ENCODE measurements at places on chromosomes 7 and 10.

DNA sequence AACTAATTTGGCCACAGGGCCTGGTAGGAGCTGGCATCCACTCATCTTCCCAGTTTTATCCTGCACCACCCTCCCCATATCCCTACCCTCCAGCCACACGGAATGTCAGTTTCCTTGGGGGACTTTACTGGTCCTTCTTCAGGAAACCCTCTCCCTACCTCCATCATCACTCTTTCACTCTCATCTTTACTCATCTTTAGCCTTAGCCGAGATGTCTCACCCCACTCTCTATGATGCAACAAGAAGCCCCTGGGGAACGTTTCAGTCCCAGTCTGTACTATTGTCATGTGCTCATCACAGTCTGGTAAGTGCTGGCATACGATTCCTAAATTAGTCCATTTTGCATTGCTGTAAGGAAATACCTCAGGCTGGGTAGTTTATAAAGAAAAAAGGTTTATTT lies 34.9 kb upstream of the TMEM248 start:
- no peak for DNase-seq

- no peak for DNase-seq
Measured at GRCh38 chr10:101797403-101798059, 14.3 kb upstream of the NPM3 start.

GRCh38 chr7:79471283-79471682 lies 17.8 kb upstream of the MAGI2 start:
- no peak for DNase-seq

DNA sequence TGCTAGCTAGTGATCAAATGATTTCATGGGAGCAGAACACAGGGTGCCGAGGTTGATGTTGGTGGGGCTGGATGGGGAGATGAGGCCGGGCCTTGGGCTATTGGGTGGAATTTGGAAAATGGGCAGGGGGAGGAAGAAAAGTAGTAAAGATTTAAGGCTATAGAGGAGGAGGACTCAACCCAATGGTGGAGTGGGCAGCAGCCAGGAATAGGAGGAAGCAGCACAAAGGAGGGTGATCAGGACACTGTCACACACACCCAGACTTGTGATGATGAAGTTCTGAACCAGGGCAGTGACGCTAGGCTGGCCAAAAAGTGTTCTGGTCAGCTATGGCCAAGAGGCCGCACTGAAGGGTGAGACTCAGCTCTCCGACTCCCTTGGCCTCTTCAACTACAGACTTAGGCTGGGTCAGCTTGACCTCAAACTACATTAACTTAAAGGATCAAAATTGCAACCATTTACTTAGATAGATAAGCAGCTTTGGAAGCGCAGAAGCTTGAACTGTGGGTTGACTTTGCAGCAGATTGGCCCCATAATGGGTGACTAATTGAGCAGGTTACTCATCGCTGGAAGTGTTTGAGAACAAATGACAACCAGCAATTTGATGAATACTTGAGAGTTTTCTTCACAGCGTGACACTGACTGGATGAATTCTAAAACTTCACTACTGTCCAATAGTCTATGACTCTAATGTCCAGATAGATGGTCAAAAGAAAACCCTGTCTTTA lies 29.4 kb upstream of the GPR26 start:
- no peak for DNase-seq

GRCh38 chr10:122510326-122510725 lies 49.0 kb downstream of the HTRA1 start:
- DNase-seq = no peak

DNA sequence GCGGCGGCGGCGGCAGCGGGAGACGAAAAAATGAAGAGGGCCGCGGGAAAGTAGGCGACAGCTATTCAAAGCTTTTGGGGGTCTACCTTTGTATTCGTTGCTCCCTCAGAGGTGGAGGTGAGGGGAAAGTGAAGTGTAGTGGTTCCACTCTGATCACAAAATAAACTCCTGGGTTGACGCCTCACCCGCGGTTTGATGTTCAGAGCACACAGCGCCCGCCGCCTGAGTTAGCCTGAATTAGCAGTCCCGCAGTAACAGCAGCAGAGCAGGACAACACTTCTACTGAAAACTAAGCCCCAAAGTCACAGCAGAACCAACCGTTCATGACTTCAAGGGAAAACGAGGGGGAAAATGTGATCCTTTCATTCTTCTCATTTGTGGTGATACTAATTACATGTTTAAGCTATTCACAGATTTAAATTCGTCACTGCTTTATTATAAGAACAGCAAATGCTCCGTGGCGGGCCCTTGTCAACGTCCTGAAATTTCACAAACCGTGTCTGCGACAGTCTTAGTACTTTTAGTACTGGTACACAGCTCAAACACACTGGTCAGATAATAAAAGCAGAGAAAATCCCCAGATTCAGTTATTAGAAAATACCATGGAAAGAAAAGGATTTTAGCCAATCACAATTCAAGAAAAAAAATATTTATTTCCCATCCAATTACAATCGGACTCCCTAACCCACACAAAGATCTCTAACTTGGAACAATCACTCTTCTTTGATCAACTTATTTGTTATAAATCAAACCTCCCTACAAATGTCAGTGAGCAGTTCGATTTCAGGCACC lies 563 bp upstream of the JMJD1C start:
- peak; percentile 2 for DNase-seq

GRCh38 chr7:149610441-149611011 lies 112.9 kb upstream of the ZNF746 start:
- no peak for DNase-seq

DNA sequence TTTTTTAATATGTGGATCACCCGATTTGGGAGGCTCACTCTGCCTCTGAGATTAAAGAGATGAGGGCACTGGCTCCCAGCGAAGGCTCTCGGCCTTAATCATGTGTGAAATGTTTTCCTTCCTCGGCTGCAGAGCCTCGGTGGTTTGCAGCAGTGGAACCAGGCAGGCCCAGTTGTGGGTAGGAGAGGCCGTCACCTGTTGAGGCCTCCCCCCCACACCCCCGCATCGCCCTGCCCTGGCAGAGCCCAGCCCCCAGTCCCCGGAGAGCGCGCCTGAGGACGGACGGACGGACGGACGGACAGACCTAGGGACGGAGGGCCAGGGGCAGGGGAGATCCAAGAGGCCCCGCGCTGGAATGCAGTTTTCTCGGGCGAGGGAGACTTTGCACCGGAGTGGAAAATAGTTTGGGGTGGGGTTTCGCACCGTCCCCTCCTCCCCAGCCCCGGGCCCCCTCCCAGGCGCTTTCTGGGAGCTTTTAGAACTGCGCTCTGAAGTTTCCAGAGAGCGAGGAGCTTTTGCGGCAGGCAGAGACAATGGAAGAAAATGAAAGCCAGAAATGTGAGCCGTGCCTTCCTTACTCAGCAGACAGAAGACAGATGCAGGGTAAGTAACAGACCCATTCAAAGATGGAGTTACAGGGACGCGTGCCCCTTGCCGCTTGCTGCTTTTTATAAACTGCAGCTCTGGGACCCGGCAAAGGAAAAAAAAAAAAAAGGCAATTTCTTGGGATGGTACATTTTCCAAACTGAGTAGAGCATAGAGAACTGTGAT lies at the start of gene KIAA1217:
TSS of gene KIAA1217 (plus strand) at position 478 of the 771 bp plus-strand sequence. CDS start at position 534, 56 bp downstream.
- no peak for DNase-seq

GRCh38 chr7:2289111-2289586 lies 25.1 kb downstream of the SNX8 start:
- no peak for DNase-seq

DNA sequence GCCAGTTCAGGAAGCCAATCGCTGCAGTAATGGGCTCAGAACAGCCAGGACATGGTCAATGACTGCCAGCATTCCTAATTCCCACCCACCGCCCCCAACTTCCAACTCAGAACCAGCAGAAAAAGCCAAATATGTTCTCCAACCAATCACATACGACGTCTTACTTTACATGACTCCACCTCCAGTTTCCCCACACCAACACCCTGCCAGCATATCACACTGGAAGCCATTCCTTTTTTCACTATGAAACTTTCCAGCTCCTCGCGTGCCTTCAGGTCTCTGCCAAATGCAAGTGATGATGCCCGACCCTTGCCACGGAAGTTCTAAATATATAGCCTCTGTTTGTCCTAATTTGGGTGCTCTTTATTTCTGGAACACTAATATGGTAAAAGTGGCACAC lies 12.5 kb downstream of the NPS start:
- DNase-seq = no peak

DNA sequence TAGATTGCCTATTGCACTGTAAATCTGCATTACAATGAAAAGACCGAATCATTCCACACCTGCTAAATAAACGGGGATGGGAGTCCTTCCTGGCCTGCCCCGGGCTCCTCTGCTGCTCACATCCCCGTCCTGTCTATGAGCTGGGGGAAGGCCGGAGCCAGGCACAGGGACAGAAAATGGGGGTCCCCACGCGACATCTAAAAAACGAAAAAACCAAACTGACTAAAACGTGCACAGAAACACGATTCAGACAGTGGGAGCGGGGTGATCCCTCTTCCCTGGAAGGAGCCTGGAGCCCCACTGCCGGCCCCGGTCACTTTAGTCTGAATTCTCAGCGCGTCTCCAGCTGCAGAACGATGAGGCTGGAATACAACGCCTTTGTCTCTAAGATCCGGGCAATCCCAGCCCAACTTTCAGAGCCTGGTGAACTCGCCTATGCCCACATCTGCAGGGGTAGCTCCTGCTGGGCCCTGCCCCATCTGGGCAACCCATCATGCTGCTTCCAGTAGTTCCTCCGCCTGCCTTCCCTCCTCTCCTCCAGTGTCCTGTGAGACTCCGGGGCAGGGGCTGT lies 78.0 kb downstream of the ADARB2 start:
- no peak for DNase-seq

GRCh38 chr10:22580711-22581110 lies 133.7 kb downstream of the PIP4K2A start:
- no peak for DNase-seq

- DNase-seq = no peak
Measured at GRCh38 chr7:144771927-144772326, 63.9 kb downstream of the TPK1 start.

DNA sequence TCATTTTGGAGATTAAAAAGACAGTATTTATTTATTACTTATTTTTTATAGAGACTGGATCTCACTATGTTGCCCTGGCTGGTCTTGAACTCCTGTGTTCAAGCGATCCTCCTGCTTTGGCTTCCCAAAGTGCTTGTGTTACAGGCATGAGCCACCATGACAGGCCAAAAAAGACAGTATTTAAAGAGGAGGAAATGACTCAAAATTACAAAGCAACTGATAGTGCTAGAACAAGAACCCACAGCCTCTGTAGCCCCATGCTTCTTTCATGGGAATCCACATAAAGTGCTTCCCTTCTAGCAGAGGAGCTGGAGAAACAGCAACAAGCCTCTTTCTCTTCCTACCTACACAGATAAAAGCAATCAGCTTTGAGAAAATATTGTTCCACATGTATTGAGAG lies 230.7 kb upstream of the PODXL start:
- DNase-seq = no peak

GRCh38 chr10:127426746-127427145 lies 122.4 kb upstream of the NPS start:
- no peak for DNase-seq

- DNase-seq = no peak
Measured at GRCh38 chr7:68362745-68363518, 1235.3 kb upstream of the AUTS2 start.

- DNase-seq = no peak
Measured at GRCh38 chr10:55668326-55668922, 692.6 kb downstream of the ZWINT start.

DNA sequence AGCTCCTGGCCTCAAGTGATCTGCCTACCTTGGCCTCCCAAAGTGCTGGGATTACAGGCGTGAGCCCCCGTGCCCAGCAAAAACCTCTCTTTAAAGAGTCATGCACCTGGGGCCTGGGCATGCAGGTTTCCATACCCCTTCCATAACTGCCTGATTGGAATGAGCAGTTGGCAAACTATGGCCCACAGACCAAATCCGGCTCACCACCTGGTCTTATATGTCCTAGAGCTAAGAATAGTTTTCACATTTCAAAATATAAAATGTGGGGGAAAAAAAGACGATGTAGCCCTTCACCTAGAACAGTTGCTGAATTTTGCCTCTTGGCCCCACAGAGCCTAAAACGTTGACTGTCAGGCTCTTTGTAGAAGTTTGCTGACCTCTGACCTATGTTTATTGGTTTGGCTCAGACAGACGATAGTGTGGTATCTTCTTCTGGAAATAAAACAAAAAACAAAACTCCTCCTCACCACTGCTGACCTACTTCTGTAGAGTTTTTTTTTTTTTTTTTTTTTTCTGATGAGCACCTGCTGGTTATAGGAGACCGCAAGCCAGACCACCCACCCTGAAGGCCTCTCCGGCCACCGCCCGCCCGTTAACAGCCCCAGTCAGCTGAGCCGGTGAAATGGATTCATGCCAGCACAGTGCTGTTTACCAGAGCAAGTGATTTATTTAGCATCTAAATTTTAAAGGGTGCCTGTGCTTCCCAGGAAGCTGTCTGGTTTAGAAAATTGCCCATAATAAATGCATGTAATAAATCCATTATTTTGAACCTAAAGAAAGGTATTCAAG lies 33.5 kb upstream of the SFRP5 start:
- no peak for DNase-seq

DNA sequence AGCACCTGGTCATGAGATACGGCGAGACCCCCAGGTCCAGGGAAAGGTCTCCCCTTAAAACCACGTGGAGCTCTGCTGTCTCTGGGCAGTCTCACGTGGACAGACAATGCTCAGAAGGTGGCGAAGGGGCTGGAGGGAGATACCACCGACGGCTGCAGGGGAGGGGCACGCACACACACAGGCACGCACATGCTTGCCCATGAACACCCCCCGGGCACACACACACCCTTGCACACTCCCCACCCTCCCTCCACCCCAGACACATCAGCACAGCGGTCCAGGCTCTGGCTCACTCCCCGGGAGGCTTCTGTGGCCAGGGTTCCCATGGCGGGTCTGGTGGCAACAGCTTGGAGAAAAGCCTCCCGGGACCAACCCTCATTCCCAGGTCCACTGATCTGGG lies 52.4 kb upstream of the TNRC18 start:
- no peak for DNase-seq

DNA sequence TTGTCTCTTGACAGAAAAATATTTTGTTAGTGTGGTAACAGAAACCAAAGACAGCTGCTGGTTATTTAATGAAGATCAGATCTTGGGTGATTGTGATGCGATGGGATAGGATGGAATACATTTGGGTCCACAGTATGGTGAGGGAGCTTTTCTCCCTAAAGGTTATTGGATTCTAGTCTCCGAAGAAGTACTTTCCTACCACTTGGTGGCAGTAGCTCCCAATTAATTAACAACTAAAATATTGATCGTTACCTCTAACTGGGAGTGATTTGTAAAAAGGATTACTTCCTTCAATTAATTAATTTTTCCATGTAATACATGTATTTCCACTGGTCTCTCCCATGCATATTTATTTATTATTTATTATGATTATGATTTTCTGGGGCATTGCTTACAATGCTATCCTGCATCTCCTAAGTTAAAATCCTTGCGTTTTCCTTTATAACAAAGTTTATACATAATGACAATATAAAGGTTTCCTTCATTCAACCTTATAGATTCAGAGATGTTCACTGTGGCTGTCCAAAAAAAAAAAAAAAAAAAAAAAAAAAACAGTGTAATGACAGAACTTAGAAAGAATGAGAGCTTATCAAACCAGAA lies 25.6 kb downstream of the TMEM196 start:
- DNase-seq = no peak
